ENCODE measurements at places on chromosomes 12 and 14. TPM values are rescaled to one million over a fixed set of nuclear protein-coding genes. Genes with fewer than 3 reads are reported as not detected.

Gene DHRS2
- not detected for total RNA-seq

Gene SCN8A
- 134 TPM for total RNA-seq

Gene KRT73
- not detected for total RNA-seq

Gene MYBPC1
- 1.3 TPM for total RNA-seq

Gene GRIP1
- 98.6 TPM for total RNA-seq

Gene GPR68
- total RNA-seq = 4.4 TPM

Gene SIX6
- total RNA-seq = not detected

Gene TMEM233
- not detected for total RNA-seq

Gene HSPA2
- total RNA-seq = 10.3 TPM

Gene LMO3
- total RNA-seq = 492 TPM

Gene CDC42BPB
- total RNA-seq = 142 TPM

Gene R3HDM2
- total RNA-seq = 38.5 TPM

All from parietal lobe (tissue), 2 donors.